Activated T-cell treated with anti-CD3 and anti-CD28 coated beads for 24 hours (primary cell): ENCODE measurements at places on chromosomes 4 and X.

- no peak for DNase-seq
Measured at GRCh38 chr4:158754385-158755180, 14.2 kb upstream of the FNIP2 start.

GRCh38 chrX:125394449-125394848, 74.8 kb downstream of the TEX13C start:
- DNase-seq: no peak

- no peak for DNase-seq
Measured at GRCh38 chrX:77953708-77954107, 15.7 kb downstream of the PGAM4 start.

DNA sequence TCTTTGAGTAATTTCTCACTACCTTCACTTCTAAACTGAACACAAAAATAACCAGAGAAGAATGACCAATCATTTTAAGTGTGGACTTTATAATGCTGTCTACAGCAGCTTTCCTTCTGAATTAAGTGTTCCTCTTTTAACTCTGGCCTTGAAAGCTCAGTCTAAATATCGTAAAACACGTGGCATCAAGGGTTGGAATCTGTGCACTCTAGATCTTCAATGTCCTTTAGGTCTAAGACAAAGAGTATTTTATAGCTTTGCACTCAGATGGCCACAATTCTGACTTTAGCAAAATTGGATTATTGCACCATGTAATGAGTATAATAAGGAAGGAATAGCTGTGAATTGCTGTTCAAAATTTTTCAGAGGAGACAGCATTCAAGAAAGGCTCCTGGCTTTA, 197.1 kb upstream of the UGT8 start:
- no peak for DNase-seq

- DNase-seq: no peak
Measured at GRCh38 chrX:152819266-152819665, 11.3 kb downstream of the CETN2 start.

- no peak for DNase-seq
Measured at GRCh38 chrX:652341-652741, 21.8 kb downstream of the SHOX start.

DNA sequence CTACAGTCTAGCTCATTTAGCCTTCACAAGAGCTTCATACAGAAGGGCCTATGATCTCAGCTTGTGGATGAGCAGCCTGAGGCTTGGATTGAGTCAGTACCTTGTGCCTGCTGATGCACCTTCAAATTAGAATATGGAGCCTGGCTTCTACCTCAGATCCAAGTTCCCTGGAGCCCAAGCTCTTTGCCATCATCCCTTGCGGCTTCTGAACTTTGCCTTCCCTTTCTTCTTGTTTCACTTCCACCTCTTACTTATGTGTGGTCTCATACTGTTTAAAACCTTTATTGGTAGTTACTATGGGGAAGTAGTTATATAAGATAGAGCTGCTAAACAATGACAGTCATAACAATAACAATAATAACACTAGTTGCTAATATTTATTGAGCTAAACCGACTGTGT, 84.3 kb upstream of the AFF2 start:
- no peak for DNase-seq

- no peak for DNase-seq
Measured at GRCh38 chrX:154046031-154046781, 26.5 kb upstream of the IRAK1 start.

GRCh38 chrX:642436-643240, 12.0 kb downstream of the SHOX start:
- no peak for DNase-seq

DNA sequence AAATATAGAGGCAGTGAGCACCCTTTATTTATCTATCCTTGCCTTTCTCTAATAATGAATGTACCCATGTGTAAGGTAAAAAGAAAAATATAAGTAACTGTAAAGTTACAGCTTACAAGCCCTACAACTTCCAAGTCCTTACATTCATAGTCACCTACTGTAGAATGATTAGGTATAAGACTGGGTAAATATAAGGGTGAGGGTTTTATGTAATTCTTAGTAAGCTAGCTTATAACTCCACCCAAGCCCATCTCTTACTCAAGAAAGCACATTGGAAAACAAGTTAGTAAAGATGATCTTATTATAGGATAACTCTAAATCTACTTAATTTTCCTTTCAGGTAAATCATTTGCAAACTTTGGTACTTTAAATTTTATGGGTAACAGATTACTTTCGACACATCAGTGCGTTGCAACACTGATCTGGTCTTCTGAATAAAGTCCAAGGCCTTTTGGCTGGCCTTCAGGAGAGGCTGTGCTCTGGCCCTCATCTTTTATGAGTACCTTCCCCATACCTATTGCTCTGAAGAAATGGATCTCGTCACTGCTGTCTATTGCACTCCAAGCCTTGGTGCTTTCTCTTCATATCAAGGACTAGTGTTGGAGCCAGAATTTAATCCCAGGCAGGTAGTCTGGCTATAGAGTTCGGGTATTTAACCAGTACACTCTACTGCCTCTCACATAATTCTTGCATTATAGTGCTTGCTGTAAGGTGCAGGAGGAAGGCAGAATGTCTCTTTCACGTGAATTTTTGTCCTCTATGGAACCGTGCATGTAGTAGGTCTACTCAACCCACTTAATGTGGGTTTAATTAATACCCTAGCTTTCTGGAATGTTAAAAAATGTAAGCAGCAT, 443.6 kb upstream of the AR start:
- no peak for DNase-seq

GRCh38 chrX:38664285-38664684, 102.9 kb downstream of the TSPAN7 start:
- no peak for DNase-seq

GRCh38 chrX:39766085-39766726, 331.6 kb downstream of the BCOR start:
- DNase-seq: peak; percentile 0

GRCh38 chr4:123477711-123478209, 81.2 kb downstream of the SPRY1 start:
- peak; percentile 23 for DNase-seq

DNA sequence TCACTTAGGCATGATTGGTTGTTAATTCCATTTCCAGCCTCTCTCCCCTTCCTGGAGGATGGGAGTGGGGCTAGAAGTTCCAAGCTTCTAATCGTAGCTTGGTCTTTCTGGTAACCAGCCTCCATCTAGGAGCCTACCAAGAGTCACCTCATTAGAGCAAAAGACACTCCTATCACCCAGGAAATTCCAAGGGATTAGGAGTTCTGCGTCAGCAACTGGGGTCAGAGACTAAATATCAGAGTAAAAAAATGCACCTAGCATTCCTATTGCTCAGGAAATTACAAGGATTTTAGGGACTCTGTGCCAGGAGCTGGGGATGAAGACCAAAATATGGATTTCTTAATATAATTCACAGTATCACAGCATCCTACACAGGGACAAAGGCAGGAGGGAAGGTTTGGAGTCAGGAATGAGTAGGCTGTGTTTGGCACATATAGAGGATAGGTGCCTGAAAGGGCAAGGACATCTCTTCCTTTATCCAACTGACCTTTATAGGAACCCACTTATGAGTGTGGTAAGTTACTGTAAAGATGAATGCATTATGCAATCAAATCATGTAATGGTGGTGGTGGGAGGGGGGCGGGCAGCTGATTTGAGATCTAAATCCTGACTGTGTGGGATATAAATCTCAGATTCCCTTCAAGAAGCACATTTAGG, 30.5 kb upstream of the LIMCH1 start:
- no peak for DNase-seq

DNA sequence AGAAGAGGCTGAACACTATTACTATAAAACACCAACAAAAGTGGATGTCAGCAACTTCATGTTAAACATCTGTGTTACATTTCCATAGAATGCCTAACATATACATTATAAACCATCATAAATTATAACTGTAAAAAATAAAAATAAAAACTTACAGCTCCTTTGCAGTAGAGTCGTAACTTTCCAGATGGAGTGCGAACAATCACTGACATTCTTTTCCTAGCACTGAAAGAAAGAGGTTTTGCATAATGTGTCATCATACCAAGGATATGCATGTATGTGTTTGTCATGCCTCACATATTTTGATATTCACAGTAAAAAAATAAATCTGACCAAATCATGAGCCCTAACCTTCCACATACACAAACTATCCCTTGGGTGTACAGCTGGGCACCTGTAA, 113.1 kb downstream of the ATP8A1 start:
- DNase-seq: no peak

DNA sequence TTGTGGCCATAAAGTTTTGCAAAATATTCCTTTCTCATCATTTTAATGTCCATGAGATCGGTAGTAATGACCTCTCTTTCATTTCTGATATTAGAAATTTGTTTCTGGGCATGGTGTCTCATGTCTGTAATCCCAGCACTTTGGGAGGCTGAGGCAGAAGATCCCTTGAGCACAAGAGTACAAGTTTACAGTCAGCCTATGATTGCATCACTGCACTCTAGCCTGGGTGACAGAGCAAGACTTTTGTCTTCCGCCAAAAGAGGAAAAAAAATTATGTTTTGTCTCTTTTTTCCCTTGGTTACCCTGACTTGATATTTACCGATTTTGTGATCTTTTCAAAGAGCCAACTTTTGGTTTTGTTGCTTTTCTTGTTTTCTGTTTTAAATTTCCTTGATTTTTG, 10.8 kb upstream of the NKAP start:
- no peak for DNase-seq

DNA sequence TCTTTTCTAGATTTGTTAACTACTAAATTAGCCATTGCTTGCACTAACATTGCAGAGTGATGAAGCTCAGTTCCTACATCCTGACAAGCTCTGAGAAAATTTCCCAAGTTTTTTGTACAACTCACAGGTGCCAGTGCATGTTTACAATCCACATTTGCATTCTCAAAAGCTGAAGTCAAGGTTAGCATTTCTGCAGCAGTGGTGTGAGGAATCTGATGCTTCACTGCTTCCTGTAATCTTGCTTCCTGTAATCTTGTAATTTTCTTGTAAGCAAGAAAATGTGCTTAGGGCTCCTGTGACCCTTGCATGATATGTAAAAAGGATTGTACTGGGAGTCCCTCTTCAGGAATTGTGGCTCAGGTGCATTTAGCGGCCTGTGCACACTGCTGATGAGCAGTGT, 207.4 kb upstream of the CXCL13 start:
- DNase-seq: no peak

- DNase-seq: no peak
Measured at GRCh38 chrX:40952855-40953254, 132.4 kb upstream of the USP9X start.

GRCh38 chr4:6242271-6243029, 27.2 kb upstream of the WFS1 start:
- no peak for DNase-seq

DNA sequence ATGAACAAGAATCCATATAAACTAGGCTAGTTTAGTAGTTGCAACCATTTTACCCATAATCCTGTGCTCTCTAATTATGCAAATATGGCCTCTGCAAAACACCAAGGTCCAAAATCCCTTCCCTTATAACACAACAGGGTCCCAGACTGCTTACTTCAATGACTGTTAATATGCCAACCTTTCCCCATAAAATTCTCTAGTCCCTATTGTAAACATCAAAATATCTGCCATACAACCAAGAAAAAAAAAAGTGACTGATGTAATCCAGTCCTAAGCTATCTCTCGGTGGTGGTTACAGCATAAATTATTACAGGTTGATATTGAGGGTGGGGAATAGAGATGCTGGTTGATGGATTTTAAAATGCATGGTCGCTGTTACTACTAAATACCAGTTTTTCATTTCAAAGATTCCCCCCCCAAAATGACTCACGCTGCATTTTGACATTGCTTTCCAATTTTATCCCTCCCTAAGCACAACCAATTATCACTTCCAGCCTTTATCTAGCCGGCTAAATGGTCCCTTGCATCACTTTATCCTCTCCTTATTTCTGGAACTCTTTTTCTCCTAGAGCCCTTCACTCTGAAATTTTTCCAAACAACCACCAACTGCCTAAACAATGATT, 44.8 kb downstream of the TSPAN5 start:
- no peak for DNase-seq

GRCh38 chr4:29708473-29708872, 1011.7 kb upstream of the PCDH7 start:
- DNase-seq: no peak

DNA sequence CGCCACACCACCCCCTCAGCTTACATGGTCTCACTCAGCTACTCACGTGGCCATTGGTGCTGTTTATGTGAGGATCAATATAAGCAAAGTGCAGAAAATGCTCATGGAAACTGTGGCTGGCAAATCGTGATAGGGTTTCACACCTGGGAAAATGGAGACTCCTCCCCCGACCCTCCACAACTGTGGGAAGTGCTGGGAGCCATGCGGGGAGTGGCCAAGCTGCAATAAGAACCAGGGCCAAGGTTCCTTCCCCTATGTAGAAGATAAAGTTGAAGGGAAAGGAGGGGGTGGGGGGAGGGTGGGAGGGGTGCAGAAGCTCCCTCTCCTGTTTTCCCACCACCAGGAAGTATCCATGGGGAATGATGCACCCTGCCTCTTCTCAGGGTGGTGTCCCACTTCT, 145.5 kb upstream of the MAMLD1 start:
- no peak for DNase-seq

- DNase-seq: peak; percentile 54
Measured at GRCh38 chr4:99405433-99406115, 29.6 kb downstream of the ADH7 start.

DNA sequence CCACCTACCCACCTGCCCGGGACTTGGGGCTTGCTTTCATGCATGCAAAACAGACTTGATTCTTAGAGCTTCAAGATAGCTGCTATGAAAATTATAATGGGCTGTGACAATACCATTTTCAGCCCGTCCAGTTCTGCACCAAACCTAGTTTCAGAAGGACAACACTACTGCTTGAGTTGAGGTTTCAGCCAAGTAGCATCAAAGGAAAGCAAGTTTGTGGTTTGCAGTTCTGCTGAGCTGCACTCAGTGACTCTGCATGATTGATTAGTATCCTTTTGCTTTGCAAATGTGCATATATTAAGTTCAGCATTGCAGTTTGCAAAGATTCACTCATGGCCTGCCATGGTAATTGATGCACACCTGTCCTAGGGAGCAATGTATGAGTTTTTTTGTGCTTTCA, 442.7 kb downstream of the RPA4 start:
- DNase-seq: no peak

- no peak for DNase-seq
Measured at GRCh38 chrX:109839694-109840567, 106.9 kb upstream of the ACSL4 start.

- DNase-seq: no peak
Measured at GRCh38 chr4:41913509-41913908, 21.7 kb upstream of the TMEM33 start.

DNA sequence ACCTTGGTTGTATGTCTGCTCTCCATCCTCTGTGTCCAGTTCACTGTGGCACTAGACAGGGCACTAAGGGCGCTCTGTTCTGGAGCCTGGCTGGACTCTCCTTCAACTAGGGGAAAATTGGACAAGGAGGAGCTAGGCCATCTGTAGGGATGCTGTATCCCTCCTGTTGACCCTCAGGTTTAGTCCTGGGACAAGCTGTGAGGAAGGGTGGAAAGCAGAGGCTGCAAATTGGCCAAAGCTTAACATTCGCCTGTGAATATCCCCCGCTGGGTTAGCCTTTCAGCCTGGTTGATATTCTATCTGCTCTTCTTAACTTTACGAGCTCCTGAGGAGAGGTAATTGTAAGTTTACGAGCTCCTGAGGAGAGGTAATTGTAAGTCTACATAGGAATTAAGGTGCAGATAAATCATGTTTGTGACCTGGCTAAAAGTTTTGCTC, 64.4 kb upstream of the ENPEP start:
- no peak for DNase-seq

- DNase-seq: no peak
Measured at GRCh38 chr4:146238107-146238506, 23.8 kb downstream of the REELD1 start.
